ENCODE measurements at places on chromosomes 12 and 14.

DNA sequence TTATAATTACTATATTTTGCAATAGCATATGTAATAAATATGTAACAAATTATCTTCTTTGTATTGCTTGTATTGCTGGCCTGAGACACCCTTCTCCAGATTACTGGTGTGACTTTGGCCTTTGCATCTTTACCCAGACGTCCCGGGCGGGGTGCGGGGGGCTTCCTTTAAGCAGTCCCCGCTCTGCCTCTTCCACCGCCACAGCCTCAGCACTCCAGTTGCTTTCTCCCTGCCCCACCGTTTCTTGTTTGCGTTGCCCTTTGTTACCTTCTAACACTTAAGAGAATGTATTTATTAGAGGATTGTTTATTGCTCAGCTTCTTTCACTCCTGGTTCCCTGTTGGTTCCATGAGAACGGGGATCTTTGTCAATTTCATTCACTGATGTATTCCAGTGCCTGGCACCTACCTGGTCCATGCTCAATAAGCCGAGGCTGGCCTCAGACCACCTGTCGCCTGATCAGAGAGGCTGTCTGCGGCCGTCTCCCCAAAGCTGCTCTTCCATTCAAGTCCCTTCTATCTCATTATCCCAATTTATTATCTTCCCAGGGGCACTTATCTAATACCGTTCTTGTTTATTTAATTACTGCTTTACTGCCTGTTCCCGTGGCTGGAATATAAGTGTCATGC is 100.5 kb upstream of the RFLNA start:
- no peak for DNase-seq

DNA sequence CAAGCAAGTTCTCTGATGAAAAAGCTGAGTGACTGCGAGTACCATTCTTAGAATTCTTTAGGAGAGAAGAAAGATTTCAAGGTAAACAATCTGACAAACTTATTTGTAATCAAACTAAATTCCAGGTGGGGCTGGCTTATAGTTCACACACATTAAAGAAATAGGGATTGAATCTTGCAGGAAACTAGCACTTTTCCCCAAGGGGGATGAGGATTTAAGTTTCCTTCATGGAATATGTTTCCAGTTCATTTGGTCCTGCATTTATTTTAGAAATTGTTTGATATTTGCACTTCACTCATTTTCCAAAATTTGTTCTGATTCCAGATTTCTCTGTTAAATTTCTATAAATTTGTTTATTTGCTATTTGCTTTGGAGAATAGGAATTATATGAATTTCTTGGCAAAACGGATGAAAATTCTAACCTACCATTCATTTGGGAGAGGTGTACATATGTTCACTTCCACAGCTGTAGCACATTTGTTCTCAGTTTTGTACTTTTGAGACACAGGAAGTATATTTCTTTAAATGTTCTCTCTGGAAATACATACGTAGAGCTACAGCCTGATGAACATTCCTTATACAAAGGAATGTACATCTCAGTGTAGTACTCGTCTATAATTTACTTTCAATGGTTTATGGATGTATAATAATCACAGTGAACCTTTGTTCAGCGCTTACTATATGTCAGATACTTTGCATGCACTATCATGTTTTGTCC is 145.5 kb downstream of the AKAP6 start:
- DNase-seq: no peak

DNA sequence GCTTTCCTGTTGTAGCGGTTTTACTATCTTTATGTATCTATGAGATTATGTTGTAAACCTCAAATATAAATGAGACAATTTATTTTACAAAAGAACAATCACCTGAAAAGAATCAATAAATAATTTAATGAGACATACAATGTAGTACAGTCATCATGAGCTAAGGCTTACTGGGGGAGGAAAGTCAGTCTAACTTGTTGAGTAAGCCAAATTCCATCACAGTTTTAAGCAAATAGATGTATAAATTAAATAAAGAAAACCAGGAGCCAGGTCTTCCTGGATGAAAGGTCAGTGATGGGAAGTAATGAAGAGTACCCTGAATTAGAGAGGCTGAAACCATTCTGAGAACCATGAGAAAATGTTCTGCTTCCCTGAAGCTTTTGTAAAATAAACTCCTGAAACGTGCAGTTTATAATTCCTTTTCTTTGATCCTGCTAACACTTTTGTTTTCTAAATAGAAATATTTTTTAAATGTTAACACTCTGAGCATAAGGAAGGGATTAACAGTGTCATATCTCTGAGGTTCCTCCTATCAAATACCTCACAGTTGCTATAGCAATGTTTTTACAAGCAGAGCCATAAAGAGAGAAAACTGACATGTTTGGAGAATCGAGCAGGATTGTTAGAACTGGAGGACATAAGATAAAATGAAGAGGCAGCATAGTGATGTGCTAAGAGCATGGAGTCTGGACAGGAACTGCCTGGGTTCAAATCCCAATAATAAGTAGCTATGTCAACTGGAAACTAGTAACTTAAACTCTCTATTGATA is 444.9 kb upstream of the FOXG1 start:
- no peak for DNase-seq

DNA sequence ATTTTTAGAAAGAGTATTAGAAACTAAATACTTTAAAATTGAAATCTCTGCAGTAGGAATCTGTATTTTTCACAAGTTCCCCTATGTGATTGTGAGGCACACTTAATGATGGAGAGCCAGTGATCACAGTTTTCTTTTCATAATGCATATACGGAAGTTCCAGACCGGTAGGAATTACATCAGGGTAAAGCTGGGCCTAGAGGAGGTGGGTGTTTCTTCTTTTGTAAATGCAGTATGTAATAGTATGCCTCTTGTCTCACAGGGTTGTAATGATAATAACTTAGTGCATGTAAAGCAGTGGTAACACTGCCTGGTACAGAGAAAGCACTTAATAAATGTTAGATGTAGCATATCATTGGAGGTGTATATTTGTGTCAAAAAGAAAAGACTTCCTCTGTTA is 57.2 kb upstream of the LRTM2 start:
- no peak for DNase-seq
